ENCODE measurements at places on chromosomes 6 and 20.

DNA sequence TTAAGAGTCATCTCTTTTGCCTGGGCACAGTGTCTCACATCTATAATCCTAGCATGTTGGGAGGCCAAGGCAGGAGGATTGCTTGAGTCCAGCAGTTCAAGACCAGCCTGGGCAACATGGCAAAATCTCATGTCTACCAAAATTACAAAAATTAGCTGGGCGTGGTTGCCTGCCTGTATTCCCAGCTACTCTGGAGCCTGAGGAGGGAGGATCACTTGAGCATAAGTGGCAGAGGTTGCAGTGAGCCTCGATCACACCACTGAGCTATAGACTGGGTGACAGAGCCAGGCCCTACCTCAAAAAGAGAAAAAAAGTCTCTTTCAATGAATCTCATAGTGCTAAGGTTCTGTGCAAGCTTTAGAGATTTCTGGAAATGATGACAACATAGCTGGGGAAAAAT lies 1.5 kb downstream of the HLA-DRB1 start:
- no peak for DNase-seq

GRCh38 chr6:11868392-11868791 lies 89.8 kb upstream of the ADTRP start:
- no peak for DNase-seq

DNA sequence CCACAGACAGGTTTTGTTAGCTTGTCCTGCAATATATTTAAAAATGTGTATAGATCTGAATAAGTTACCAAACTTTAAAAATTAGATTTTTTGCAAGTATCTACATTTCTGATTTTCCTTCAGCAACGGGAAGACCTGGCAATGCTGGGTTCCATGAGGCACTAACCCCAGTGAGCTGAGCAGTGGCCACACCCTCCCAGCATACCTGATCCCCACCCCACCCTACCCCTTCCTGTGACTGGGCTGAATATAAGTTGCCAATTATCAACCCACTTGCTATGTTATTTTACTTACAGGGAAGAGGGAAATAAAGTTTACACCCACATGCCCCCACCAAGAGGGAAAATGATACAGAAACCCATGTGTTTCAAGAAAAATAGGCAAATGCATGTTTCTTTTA lies 70.3 kb upstream of the RALGAPA2 start:
- no peak for DNase-seq

- no peak for DNase-seq
Observed at GRCh38 chr6:47138046-47138445, 95.9 kb upstream of the ADGRF1 start.

- DNase-seq, result no peak
Observed at GRCh38 chr6:119152187-119152586, 73.7 kb upstream of the FAM184A start.

GRCh38 chr6:168999392-168999791 lies 254.3 kb downstream of the THBS2 start:
- no peak for DNase-seq

DNA sequence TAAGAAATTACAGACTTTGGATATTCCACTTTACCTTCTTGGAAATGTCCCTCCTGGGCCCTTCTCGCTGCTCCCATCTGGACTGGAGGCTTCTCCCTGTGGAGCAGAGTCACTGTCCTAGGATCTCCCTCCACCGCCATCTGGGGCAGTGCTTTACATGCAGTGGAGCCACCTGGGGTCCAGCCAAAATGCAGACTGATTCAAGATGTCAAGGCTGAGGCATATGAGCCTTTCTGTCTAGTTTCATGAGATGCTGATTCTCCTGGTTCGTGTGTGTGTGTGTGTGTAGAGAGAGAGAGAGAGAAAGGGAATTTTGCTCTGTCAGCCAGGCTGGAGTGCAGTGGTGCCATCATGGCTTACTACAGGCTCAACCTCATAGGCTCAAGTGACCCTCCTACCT lies 14.9 kb downstream of the MICA start:
- DNase-seq, result no peak

DNA sequence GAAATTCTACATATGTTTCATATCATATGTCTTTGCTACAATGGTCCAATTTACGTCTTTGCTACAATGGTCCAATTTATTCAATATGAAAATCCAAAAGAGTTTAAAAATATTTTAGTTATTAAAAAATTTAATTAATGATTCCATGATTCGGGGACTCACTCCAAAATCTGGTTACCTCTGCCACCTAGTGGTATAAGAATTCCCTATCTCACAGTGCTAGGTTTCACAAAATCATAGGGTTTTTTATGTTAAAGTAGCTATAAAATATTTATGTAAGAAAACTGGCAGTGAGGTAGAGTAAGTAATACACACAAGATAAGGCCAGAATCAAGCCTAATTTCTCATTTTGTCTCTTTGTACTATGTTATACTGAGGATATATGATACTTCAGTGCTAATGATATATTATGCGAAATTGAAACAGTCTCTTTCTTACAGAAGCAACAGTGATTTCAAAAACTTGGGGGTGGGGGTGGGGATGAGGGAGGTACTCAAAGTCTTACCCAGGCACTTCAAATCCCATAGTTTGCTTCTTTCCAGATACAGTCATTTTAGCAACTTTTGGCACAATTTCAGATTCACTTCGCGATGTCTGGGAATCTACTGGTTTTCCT lies 52.3 kb downstream of the HBS1L start:
- DNase-seq, result no peak

- DNase-seq, result no peak
Observed at GRCh38 chr6:139925894-139926641, 551.6 kb upstream of the CITED2 start.

DNA sequence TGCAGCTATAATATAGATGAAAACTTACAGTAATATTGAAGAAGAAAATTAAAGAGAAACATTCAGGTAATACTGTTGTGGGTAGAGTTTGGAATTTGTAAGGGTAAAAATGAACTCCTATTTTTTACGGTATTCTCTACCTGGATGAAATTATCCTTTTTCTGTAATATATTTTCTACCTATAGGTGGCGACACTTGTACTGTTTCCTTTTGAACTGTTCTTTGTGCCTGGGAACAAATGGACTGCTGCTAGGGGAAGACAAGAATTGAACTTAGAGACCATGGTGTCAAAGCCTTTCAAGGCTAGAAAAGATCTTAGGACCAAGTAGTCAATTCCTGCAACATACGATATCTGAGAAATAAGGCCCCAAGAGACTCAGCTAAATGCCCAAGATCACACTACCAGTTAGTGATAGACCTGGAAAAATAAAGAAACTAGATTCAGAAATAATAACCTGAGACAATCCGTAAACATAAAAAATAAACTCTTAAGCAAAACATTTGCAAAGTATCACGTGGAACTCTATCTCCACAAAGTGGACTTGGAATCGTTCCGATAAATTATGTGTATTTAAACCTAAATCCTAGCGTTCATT lies 383.8 kb downstream of the TFAP2A start:
- no peak for DNase-seq

DNA sequence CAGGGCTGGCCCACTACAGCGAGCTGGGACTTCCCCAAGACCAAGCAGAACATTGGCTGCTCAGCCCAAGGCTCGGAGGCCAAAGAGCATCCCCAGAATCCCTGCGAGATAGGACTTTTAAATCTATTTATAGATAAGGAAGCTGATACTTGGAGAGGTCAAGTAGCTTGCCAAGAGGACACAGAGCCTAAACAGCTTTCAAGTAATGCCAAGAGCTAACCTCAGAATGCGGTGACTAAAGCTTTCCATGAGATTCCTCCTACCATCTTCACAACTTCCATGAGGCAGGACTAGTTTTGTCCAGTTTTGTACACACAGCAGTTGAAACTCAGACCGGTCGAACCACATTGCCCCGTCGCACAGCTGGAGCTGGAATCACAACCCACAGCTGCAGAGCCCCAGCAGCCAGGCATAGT lies 168.1 kb upstream of the TOP1 start:
- DNase-seq, result no peak

- DNase-seq, result no peak
Observed at GRCh38 chr6:11229655-11230046, 2.8 kb downstream of the NEDD9 start.

DNA sequence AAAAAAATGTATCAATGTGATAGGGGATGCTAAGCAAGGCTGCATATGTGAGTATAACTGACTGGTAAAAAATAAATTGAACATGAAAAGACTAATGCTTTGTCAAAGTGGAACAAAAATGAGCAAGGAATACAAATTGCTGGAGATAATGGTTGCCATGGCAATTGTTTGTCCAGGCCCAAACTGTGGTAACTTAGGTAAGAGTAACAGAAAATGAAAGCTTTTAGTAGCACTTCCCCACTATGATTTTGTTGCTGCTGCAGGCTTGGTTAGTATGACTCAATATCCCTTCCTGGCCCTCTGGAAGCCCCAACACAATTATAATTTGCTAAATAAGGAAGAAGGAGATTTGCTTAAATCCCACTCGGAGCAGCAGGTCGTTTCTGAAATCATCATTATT lies 577.1 kb downstream of the DOK5 start:
- DNase-seq, result no peak

GRCh38 chr6:137102851-137103492 lies 58.2 kb upstream of the IL20RA start:
- no peak for DNase-seq

DNA sequence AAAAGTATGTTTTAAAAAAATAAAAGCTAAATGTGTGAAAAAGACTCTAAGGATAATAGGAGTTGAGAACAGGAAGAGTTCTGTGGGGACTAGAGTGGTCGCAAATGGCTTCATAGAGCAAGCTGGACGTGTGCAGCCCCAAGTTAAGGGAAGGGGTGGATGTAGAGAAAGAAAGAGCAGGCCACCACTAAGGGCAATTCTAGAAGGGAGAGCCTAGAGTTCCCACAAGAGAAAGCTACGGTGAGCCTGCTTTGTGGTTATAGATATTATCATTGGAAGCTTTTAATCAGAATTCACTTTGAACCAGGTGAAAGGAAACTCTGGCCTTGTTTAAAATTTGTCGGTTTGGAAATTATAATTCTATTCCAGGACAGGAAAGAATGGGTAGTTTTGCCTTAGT lies 101.6 kb downstream of the HIVEP2 start:
- DNase-seq, result no peak
